ENCODE measurements at places on chromosomes 6 and 20.
A peak's percentile ranks its signal among the peaks of the same experiment; 100 is the strongest.

DNA sequence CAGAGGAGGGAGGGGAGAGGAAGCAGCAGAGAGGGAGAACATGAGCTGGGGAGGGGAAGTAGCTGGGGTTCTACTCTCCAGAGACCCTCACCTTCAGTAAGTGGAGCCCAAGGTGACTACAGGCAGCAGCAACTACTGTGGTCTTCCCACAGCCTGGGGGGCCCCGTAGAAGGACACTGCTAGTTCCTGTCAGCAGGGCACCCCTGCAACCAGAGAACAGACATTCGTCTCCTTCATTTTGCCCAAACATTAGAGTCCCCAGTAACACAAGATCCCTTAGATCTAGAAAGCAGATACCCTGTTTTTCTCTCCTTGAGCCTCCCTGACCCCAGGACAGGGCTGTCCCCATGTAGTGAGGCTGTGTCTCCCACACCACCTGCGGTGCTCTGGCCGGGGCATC, 8.2 kb downstream of the GNMT start:
- DNase-seq: no peak

- no peak for DNase-seq
Measured at GRCh38 chr6:45052325-45052724, 275.8 kb upstream of the RUNX2 start.

GRCh38 chr6:134034961-134035822, 17.2 kb downstream of the SLC2A12 start:
- DNase-seq: peak; percentile 24

DNA sequence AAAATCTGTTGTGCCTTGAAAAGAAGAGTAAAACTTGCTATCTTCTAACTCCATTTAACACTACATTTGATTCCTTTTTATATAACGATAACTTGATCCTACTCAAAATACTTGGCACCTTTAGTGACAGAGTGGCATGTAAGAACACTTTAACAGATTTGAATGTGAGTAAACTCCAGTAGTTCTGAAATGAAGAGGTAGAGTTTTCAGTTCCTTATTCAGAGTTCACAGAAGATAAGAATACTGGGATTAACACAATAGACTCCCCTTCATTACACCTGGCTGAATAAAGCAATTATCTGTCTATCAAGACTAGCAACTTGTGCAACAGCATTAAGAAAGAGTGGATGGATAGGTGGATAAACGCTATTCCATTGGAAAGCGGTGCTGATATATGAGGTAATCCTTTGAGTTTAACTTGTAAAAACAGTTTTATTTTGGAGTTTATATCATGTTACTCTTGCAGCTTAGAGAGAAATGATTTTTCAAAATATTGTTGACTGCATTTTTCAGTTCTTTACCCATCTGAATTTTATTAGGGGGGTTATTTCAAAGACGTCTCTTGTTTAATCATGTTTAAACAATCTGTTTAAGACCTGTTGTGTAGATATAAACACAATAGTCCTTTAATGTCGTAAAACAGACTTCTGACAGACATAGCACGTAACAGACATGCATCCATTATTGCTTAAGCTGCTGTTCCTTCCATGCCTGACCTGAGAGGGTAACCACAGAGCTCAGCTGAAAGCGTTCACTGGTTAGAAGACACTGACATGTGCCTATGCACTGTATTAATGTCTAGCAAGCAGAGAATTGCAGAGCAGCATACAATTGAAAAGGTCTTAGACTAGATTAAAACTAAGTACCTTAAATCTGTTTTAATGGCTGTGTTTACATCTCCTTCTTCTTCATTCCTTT, 102.4 kb upstream of the SUPT3H start:
- DNase-seq: peak; percentile 58
